ENCODE measurements at places on chromosomes 7 and 10.

- no peak for DNase-seq
Measured at GRCh38 chr7:70925411-70926115, 206.4 kb upstream of the GALNT17 start.

GRCh38 chr10:24046060-24046459 lies 162.9 kb upstream of the KIAA1217 start:
- no peak for DNase-seq

DNA sequence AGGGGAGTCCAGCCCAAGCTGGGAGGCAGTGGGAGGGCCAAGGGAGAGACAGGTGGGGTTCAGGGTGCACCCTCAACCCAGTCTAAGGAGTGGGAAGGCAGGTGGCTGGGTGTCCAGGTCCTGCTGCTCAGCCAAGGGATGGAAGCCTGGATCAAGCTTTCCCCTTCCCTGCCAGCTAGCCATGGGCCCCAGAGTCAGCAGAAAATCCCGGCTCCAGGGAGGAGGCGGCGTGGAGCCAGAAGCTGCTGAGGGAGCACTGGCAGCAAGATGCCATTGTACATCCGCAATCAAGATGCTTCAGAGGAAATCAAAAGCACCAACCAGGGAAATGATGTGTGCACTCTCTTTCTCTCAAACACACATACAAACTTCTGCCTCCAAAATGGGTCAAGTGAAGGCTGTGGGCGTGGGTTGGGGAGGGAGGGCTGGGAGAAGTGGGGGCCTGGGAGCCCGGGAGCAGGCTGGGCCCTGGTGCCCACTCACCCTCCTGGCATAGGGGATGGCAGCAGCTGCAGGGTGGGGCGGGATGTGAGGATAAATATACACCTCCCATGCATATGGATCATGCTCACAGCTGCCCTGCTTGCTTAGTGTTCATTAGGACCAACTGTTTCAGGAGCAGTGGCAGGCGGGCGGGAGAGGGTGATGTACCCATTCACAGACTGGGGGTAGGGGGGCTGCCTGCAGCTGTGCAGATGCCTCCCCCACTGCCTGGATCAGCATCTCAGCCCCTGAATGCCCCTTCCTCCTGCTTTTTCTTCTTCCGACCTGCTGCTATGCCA lies 24.2 kb downstream of the TRIM8 start:
- no peak for DNase-seq

- no peak for DNase-seq
Measured at GRCh38 chr7:5278766-5279165, 4.0 kb upstream of the SLC29A4 start.

DNA sequence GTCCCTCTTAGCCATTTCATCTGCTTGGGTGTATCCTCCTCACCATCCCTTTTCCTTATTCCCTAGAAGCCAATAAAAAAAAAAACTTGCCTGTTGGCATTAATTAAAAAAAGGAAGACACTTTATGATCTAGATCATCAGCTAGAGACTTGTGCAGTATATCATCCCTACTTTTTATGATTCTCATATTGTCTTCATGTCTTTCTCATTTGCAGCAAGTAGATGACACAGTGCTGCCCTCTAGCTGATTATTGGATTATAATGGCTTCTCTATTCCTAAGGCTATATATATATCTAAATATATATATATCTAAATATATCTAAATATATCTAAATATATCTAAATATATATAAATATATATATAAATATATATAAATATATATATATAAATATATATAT lies 272.4 kb upstream of the LRGUK start:
- DNase-seq = no peak

GRCh38 chr7:127949769-127950222 lies 81.4 kb downstream of the LRRC4 start:
- DNase-seq = no peak

DNA sequence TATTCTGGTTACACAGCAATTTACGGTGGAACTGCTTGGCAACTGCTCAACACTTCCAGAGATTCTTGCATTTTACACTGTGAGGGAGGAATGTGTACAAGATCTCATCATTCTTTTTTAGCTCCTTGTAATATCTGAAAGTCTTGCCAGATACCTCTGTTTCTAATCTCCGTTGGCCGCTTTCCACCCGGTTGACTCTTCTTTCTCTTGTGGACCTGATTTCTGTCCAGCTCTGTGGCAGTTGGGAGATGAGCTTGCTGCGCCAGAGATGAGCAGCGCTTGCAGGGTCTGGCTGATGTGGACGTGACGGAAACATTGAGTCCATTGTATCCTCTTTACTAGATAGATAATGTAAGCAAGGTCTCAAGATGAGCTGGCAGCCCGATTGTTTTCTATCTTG lies 27.6 kb downstream of the SPAG6 start:
- DNase-seq = peak; percentile 40

GRCh38 chr7:18566829-18567228 lies 71.3 kb downstream of the HDAC9 start:
- no peak for DNase-seq

DNA sequence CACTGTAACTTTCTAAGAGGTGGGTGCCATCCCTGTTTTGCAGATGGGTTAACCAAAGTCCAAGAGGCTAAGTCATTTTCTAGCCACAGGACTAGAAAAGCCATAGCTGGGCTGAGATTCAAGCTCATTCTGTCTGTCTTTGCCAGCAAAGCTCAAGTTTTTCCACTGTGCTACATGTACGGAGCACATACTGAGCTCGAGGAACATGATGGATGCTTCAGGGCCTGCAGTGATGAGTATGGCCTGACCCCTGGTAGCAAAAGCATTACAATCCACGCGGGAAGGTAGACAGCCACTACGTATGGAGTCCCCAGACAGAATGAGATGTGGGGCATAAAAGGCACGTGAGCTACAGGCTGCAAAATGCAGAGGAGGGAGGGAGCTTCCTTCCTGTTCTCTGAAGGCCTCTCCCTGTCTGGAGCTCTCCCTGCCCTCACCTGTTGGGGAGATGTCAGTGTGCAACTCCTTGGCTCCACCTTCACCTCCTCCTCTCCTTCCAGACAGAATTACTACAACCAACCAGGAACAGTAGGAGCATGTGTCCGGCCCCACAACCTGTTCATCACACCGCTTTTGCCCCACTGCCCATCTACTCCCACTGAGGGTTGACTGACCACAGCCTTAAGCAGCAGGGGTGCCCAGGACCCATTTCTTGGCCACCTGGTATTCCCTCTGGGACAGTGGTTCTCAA lies 16.4 kb downstream of the ITPRIP start:
- DNase-seq = no peak

DNA sequence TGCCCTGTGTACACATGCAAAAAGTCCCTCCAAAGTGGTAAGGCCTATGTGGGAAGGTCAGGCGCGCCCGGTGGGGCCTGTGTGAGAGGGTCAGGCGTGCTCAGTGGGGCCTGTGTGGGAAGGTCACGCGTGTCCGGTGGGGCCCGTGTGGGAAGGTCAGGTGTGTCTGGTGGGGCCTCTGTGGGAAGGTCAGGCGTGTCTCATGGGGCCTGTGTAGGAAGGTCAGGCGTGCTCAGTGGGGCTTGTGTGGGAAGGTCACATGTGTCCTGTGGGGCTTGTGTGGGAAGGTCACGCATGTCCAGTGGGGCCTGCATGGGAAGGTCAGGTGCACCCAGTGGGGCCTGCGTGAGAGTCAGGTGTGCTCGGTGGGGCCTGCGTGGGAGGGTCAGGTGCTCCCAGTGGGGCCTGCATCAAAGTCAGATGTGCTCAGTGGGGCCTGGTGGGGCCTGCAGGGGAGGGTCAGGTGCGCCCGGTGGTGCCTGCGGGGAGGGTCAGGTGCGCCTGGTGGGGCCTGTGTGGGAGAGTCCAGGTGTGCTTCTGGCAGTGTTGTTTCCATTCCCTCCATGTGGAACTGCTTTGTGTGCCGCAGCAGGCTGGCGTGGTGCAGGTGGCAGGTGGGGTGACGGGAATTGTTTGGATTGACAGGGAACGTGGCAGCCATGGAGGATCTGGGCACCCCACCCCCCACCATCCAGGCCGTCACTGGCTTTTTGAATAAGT lies 15.4 kb downstream of the LRRC27 start:
- no peak for DNase-seq

DNA sequence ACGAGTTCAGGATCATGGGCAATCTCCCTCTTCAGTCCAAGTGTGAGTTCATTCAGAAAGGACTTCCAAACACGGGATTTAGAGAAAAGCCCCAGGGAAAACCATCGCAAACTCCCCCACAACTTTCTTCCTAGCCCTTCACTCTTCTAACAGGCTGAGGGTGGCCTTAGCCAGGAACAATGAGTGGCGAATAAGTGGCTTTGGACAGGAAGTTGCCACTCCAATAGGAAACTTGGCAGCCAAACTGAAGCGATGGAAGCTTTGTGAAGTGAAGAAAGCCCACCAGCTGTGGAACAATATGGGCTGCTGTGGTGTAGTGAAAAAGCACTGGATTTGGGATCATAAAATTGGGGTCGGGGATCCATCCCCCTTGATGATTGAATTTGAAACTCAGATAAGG lies 193.2 kb downstream of the TEX36 start:
- no peak for DNase-seq

GRCh38 chr7:22196429-22196828 lies 160.5 kb downstream of the RAPGEF5 start:
- DNase-seq = no peak

DNA sequence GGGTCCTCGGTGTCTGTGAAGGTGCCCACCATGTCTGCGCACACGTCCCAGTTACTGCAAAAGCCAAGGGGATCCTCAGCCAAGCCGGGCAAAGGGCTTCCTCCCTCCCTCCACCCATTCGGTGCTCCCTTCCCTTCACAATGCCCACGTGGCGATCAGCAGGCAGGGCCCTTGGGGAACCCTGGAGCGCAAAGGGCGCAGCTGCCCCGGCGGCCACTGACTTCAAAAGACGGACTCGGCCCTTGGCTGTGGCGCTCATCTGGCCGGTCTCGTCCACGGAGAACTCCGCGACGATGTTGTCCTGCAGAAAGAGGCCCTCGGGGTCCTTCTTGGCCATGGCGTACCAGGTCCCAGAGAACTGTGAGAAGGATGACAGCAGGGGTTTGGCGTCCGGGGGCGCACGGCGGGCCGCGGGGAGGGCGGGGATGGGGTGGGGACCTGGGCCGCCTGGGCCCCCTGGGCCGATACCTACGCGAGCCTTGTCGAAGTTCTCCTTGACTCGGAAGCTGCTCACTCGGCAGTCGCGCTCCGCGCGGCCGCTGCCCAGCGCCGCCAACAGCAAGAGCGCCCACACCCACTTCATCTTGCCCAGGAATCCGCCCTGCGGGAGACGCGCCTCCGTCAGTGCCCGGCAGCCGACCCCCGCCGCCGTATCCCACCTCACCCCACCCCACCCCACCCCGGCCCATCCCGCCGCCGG lies 439 bp downstream of the RBP4 start:
- DNase-seq = peak; percentile 59

- no peak for DNase-seq
Measured at GRCh38 chr10:97412891-97413304, 11.8 kb upstream of the RRP12 start.

DNA sequence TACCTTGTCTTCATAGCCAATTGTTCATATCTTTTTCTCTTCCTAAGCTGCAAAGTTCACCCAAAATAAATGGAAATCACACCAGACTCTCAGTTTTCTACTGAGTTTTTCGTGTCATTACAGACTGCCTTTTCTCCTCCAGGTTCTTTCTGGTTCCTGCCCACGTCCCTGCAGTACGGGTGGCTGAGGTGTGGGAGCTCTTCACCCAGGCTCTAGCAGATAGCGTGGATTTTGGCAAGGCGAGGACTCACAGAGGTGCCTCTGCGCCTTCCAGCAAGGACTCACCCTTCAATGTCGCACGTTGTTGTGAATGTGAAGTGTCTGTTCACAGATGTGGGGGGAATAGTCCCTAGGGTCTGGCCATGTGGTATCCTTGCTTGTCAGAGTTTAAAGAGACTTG lies 71.6 kb downstream of the ABCA13 start:
- no peak for DNase-seq

DNA sequence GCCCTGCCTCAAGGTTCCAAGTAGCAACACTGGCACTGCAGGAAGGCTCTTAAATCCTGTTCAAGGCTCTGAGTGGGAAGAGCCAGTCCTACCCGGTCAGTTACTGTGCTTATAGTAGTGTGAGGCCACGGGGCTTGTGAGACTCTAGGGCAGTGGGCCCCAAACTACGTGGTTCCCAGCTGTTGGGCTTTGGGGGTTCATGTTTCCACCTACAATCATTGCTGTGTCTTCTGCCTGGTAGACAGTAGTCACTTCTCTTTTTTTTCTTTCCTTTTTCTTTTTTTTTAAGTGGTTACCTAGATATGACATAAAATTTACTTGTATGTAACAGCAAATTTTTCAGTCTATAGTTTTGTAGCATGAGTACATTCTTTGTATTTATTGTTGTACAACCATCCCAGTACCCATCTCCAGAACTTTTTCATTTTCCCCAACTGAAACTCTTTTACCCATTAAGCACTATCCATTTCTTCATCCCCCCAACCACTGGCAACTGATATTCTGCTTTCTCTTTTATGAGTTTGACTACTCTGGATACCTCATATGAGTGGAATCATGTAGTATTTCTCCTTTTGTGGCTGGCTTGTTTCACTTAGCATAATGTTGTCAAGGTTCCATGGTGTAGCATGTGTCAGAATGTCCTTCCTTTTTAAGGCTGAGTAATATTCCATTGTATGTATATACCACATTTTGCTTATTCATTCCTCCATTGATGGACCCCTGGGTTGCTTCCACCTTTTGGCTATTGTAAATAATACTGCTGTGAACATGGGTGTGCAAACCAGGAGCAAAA lies 7.7 kb downstream of the UBTD1 start:
- no peak for DNase-seq

DNA sequence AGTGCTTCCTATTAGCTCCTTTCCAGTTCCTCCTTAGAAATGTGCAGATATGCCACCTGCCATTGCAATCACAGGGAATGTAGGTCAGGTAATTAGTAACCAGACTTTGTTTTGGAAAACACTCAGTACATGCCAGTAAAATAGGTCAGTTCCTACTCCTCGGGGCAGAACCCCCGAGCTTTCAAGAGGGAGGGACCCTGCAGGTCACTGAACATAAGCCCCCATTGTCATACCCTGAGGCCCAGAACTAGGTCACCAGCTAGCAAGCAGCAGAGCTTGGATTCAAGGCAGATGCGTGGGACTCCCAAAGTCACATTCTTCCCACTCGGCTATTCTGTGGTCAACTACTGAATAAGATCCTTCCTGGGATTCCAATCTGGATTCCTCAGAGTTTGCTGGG lies 104.8 kb downstream of the PPP1R3C start:
- DNase-seq = no peak

GRCh38 chr7:82019551-82020475 lies 250.0 kb upstream of the HGF start:
- no peak for DNase-seq

DNA sequence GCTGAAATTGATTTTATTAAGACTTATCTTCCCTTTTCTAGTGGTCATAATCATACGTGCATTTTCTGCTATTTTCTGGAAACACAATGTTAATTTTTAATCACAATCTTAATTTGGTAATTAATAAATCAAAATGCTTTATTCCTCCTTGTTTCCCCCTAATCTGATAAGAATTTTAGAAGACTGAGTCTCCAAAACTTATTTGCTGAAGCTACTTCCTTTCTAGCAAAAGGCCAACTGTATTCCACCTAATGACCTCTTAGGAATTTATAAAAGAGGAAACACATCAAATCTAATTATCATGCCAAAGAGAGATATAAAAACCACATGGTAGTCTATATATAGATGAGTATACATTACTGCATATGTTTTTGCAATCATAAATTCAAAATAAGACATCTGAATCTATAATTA lies 140.6 kb downstream of the GNAI1 start:
- no peak for DNase-seq
